ENCODE measurements at places on chromosomes 3 and 15.

- no peak for DNase-seq
Observed at GRCh38 chr3:179149406-179149867, 1.3 kb downstream of the PIK3CA start.

DNA sequence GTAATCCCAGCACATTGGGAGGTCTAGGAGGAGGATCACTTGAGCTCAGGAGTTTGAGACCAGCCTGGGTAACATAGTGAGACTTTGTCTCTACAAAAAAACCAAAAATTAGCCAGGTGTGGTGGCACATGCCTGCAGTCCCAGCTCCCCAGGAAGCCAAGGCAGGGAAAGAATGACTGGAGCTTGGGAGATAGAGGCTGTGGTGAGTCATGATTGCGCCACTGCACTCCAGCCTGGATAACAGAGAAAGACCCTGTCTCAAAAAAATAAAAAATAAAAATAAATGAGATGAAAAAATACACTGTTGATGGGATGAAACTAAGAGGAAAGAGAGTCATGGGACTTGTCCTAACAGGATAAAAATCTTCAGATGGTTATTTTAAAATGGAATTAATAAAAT is 137.6 kb downstream of the IMPG2 start:
- no peak for DNase-seq

DNA sequence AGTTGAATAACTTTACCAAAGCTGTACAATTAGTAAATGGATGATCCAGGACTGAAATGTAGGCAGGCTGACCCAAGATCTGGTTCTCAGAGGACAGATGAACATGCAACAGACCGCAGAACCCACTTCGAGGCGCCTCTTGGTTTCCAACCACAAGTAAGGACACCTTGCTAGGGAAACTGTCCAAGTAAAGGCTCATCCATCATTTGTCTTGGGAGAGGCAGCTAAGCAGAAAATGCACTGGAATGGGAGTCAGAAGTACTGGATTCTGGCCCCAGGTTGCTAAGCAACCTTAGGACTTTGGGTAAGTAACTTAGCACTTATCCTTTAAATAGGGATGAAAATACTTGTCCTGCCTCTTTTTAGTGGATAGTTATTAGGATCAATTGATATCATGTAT is 366.3 kb upstream of the LRRC3B start:
- no peak for DNase-seq

GRCh38 chr3:98553021-98553563 is 21.3 kb downstream of the GPR15 start:
- no peak for DNase-seq

DNA sequence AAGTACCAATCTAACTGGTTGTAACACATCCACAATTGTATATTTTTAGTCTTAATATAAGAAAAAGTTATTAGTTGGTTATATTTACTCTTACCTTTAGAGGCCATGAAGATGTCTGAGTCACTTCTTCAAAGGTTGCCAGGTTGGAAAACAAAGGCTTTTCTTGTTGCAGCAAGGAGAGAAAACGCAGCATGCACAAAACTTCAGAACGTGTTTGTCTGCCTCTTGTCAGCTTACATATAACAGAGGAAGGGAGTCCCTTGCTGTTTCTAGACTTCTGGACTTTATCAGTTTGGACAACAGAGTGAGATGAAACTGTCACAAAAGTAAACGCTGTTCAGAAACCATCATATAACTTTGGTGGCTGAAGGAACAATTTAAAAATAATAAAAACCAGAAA is at the start of gene PLSCR5:
PLSCR5 (minus strand) TSS at position 241 of the 400 bp plus-strand sequence; CDS start at position 107, 134 bp downstream.
- no peak for DNase-seq

All from NCI-H2107 (cell line).